ENCODE measurements at places on chromosomes 4 and X.
A peak's percentile ranks its signal among the peaks of the same experiment; 100 is the strongest.

- DNase-seq = no peak
Observed at GRCh38 chrX:42519666-42520231, 258.2 kb downstream of the PPP1R2C start.

DNA sequence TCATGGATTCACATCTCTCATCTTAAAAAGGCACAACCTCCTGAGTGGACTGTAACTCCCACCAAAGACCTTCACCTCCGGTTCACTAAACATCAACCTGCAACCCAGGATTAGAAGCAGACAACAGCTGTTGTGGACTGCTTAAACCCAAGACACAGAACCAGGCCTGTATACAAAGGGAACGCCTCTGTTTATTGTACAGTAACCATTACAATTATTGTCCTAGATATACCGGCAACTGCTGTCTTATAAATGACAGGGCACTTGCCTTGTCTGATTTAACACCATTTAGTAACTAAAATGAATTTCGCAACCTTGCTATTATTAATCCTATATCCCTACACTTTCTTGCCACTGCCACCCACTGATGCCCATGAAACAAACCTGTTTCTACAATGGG is 22.8 kb upstream of the CSTF2 start:
- DNase-seq = no peak

DNA sequence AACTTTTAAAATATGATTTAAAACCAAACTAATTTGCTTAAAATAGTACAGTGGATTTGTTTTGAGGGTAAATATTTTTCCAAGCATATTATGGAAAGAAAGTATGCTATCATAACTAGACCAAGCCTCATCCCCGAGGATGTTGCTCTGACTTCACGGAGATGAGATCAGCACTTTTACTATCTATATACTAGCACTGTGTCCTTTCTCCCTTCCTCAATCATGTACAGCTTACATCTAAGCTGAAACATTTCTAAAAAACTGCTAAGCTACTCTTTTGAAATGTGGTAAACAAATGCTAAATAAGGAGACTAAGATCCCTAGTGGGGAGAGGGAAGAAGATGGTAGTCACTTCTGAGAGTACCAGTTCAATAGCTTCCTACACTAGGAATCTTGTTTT is 23.8 kb downstream of the AMMECR1 start:
- DNase-seq = no peak

DNA sequence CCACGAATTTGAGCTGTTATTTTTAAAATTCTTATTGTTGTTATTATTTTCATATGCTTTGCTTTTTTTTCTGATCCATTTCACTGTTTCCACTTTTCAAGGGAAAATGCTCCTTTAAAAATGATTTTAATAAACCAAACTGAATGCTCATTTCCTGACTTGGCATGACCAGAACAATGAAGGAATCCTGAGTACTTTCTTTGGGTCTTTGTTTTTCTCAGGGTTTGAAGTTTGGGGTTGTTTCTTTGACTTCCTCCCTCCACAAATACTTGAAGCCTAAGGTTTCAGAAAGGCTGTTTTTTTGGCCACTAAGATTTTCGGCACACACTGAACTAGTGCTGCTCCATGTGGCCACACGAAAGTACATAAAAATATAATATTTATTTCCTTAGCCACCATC is 171.0 kb downstream of the NR3C2 start:
- no peak for DNase-seq

- peak; percentile 58 for DNase-seq
Observed at GRCh38 chr4:174156239-174156826, 127.1 kb downstream of the FBXO8 start.

DNA sequence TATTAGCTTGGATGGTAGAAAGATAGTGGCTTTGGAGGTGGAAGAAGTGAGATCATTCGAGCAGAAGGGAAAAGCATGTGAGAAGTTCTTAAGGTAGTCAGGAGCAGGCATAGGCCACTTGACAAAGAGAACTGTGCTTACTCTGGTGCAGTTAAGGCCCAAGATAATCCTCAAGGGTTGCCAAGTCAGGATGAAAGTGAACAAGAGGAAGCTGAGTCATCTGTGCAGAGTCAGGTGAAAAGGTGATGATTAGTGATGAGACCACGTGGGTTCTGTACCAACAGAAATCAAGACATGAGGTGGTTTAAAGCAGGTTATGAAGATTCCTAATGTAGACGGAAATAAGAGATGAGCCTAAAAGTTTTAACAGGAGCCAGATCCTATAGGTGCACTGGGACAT is 369.8 kb downstream of the DTHD1 start:
- no peak for DNase-seq

DNA sequence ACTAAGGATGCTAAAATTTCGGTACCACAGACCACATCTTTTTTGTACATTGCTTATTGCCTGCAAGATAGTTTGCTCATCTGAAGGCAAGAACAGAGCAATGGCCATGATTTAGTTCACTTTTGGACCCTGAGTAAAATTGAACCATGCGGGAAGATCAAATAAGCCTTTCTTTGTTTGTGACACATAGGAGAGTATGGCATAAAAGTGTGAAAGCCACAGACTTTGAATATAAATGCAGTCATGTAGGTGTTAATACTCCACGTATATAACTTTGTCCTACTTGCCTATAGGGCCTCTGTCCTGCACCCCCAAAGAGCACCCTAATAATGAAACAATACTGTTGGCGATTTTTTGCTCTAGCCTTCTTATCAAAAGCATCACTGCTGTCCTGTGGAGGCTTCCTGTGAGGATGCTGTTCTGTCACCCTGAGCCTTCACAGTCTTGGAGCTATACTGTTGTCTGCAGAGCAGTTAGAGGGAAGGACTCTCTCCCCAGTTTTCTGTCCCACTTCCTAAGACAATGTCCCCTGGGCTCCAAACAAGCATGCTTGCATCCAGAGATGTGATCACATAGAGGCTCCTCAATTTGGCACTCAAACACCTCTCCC is 10.2 kb upstream of the CXCL13 start:
- DNase-seq = no peak

DNA sequence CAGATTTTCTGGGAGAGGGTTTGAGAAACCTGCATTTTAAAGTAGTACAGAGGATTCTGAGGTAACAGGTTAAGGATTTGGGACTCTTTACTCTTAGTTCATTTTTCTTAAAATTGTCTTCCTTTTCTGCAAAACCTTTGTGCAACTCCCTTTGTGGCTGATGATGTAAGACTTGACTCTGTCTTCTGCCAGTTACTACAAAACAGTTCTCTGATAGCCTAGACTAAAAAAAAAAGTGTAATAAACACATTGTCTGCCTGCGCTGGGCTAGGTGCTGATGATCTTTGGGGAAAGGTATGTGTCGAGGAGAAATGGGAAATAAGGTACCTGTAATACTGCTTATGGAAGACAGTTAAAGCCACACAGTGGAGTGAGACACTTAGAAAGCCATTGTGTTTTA is 28.7 kb downstream of the IL13RA1 start:
- no peak for DNase-seq

DNA sequence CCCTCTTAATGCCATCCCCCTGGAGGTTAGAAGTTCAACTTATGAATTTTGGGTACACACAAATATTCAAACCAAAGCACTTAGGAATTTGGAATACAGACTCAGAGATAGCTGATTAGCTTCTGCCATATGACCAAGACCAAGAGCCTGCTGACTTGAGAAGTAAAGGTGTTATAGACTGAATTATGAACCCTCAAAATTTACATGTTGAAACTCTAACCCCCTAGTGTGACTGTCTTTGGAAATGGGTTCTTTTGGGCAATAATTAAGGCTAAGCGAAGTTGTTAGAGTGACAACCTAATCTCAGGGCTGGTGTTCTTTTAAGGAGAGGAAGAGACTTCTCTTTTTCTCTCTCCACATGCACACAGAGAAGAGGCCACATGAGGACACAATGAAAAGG is 151.2 kb downstream of the COX18 start:
- DNase-seq = no peak

DNA sequence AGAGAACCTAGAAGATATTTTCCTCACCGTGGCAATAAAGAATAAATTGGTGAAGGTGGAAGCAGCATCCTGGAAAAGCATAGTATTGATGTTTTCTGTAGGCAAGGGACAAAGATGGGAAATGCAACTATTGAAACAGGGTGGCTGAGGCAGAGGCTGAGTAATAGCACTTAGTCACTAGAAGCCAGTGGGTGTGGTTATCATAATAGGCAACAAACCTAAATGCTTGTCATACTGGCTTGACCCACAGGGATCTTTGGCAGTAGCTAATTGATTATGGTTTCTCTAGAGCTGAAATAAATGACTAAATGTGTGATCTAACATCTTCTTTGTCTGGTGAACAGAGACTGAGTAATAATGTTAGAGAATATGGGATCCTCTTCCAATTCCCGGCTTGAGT is 353.6 kb upstream of the RPS6KA3 start:
- no peak for DNase-seq

GRCh38 chr4:177107288-177107921 is 202.3 kb upstream of the NEIL3 start:
- DNase-seq = no peak

DNA sequence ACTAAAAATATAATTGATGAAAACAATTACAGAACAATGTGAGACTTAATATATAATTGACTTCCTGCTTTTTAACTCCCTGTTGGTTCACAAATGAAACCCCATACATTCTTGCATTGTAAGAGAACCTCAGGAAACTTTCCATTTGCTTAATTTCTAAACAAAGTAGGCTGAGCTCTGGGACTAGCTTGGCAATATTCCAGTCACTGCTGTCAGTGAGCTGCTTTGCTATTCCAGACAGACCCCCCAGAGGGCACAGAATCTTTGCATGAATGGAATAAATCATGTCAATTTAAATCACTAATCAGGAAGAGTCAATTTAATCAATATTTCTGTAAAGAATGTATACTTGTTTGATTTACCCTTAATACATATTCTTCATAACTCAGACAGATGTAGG is 110.6 kb downstream of the NEXMIF start:
- DNase-seq = no peak

- no peak for DNase-seq
Observed at GRCh38 chr4:22743290-22743689, 50.6 kb downstream of the GBA3 start.

DNA sequence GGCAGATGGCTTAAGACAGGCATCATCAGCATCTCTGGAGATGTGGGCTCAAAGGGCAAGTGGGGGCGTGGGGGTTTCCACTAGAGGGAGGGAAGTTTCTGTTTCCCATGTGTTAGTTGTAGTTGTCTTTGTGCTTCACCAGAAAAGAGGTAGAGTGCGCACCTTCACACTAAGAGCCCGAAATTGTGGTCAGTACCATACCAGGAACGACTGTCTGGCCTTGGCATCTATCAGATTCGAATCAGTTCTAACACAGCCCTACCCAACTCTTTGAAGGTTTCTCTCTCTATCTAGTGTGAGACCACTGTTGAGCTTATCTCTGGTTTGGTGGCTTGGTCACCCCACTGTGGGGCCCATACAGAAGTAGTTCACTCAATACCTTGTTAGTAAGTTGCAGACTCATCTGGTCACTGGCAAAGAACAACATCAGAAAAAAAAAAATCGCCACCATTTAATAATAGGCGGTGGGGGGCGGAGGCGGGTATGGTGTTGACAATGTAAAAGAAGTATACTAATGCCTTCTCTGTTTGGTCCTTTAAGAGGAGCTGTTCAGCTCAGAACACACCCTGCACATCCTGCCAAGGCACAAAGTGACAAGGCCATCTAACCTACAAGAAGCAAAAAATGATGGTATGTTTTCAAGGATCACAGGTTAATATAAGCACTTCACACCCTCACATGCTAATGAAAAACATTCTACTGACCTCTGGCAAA is 71.1 kb downstream of the NYX start:
- no peak for DNase-seq

- peak; percentile 40 for DNase-seq
Observed at GRCh38 chr4:109410776-109411175, 22.8 kb upstream of the SEC24B start.

GRCh38 chr4:8236106-8236919 is 33.2 kb upstream of the HTRA3 start:
- no peak for DNase-seq

DNA sequence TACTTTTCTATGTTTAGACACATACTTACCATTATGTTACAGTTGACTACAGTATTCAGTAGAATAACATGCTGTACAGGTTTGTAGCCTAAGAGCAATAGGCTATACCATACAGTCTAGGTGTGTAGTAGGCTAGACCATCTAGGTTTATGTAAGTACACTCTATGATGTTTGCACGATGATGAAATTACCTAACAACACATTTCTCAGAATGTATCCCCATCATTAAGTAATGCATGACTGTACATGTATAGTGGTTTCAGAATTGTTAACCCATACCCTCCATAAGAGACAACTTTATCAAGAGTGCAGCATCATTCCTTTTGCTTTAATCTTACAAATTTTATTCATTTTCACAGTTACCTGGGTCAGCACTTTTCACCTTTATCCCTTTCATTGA is 126.8 kb downstream of the CLCN5 start:
- no peak for DNase-seq

- DNase-seq = no peak
Observed at GRCh38 chr4:3066836-3067400, 7.4 kb downstream of the HTT-AS start.

GRCh38 chr4:25580633-25581467 is 74.8 kb upstream of the SLC34A2 start:
- DNase-seq = peak; percentile 39

DNA sequence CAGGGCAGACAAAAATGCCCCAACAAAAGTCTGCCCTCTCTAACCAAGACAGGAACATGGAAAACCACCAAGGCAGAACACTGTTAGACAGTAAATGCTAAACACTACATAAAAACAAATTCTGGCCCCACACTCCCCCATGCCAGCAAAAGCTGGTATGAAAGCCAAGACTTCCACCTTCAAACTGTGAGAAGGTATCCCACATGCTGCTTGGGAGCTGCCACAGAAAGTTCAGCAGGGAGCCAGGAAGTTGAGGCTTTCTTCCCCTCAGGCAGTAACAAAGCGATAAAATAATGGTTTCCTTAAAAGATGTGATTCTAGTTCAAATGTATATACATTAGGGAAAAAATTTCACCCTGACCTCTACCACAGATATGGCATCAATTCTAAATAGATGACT is 770.4 kb upstream of the NDST4 start:
- no peak for DNase-seq

GRCh38 chr4:188911199-188911598 is 772.0 kb downstream of the TRIML1 start:
- no peak for DNase-seq

- DNase-seq = peak; percentile 93
Observed at GRCh38 chr4:16794816-16795445, 103.5 kb downstream of the LDB2 start.

DNA sequence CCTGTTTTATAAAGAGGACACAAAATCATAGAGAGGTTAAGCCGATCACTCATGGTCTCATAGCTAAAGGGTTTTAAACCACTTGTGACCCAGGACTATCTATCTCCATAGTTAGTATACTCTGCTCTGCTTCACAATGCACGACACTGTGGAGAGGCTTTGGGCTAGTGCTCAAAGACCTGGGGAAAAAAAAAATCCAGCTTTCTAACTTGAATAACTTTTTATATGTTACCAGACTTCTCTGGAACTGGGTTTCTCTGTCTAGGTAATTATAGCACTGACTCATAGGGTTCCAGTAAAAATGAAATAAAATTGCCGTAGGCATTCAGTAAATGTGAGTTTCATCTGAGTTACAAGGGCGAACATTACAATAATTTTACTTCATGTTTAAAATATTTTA is 273.7 kb upstream of the TECRL start:
- no peak for DNase-seq

Measured in GM23338 (cell line).